ENCODE measurements at places on chromosomes 16 and 17.
A peak's percentile ranks its signal among the peaks of the same experiment; 100 is the strongest.

GRCh38 chr17:70239391-70239826 lies 70.1 kb downstream of the KCNJ2 start:
- no peak for DNase-seq

- no peak for DNase-seq
Observed at GRCh38 chr16:48350736-48351135, 34.5 kb downstream of the SIAH1 start.

DNA sequence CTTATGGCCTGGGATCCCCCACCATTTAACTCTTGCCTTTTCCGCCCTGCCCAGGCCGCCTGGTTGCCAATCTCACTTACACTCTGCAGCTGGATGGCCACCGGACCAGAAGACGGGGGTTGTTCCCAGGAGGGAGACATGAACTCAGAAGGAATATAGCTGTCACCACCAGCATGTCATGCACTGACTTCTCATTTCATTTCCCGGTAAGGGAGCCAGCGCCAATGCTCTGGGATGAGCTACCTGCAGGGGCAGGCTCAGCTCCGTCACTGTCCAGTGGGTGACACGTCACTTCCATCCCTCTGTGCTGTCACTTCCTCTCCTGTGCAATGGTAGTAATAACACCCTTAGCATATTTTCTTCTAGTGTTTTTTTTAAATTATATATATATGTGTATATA lies 26.7 kb downstream of the ITGAL start:
- no peak for DNase-seq

DNA sequence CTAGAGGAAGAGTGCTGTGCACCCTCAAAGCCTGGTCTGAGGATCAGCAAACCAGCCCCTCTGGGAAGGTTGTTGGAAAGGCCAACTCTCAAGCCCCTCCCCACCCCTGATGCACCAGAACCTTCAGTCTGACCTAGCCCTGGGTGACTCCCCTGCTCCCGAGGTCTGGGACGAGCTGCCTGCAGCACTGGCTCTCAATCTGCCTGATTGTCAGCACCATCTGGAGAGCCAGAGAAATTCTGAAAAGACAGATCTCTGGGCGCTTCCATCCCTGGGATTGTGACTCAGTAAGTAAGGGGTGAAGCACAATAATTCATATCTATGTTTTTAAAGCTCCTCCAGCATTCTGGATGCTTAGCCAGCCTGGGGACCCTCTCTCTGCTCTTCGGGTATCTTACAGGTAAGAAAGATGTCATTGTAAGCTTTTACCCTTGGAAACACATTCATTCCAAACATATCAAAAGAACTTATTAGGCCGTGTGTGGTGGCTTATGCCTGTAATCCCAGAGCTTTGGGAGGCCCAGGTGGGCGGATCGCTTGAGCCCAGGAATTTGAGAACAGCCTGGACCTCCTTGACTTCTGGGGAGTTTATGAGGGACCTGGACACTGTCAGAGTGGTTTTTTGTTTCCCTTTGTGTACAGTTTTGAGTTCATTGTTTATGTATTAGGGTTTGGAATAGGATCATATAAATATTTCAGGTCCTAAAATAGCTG lies 147.5 kb downstream of the KCNJ12 start:
- no peak for DNase-seq

- no peak for DNase-seq
Observed at GRCh38 chr17:82015311-82015971, 7.2 kb downstream of the CENPX start.

- peak; percentile 80 for DNase-seq
Observed at GRCh38 chr16:77788181-77789084, at the start of gene VAT1L. Gene VAT1L (plus strand): TSS chr16:77788564. CDS start chr16:77788683, 119 bp downstream.

DNA sequence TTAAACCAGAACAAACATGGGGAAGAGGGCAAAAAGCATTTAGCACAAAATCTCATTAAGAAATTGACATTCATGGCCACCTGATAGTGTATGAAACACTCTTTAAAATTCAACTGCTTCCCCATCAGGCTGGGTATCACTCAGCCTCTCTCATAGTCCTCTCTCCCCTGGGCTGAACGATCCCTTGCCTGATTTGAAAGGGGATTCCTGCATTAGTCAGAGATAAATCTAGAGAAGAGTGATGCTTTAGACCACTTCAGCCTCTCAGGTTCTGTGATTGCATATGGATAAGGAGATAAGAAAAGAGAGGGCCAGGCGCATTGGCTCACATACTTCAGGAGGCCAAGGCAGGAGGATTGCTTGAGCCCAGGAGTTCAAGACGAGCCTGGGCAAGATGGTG lies 280.0 kb downstream of the SOX9 start:
- no peak for DNase-seq

DNA sequence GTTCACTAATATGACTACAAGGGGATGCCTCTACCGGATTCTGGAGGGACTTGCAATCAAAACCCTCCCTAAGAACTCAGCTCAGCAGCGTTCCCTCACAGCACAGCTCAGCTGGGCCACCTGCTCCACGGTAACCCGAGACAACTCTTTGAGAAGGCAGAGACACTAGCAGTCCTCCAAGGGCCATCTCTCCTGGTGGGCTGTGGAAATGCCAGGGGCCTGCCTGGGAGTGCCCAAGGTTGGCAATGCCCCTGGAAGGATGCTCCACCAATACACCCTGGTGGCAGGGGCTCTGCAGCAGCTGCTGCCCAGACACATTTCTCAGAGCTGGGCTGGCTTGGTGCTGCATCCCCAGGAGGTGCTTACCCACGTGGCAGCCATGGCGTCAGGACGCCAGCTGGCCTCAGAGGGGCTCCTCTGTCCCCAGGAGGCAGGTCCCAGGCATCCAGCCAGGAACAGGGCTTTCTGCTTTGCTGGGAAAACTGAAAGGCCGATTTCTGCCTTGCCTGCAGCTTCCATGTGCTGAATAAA lies 16.5 kb downstream of the CDIP1 start:
- no peak for DNase-seq

DNA sequence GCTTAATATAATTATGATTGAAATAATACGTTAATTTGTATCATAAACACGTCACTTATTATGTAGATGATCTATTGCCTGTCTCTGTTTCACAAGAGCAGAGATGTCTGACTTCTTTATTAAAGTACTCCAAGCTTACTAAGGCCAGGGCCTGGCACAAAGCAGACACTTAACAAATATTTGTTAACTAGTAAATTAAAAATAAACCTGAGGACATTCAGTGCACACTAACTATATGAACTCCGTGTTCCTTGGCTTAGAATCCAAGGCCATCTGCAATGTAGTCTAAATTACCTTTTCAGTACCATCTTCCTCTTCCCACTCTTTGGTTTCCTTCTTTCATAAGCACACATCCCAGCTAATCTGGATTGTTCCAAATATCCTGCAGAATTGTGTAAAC lies 210.8 kb upstream of the SOX9 start:
- DNase-seq = no peak

DNA sequence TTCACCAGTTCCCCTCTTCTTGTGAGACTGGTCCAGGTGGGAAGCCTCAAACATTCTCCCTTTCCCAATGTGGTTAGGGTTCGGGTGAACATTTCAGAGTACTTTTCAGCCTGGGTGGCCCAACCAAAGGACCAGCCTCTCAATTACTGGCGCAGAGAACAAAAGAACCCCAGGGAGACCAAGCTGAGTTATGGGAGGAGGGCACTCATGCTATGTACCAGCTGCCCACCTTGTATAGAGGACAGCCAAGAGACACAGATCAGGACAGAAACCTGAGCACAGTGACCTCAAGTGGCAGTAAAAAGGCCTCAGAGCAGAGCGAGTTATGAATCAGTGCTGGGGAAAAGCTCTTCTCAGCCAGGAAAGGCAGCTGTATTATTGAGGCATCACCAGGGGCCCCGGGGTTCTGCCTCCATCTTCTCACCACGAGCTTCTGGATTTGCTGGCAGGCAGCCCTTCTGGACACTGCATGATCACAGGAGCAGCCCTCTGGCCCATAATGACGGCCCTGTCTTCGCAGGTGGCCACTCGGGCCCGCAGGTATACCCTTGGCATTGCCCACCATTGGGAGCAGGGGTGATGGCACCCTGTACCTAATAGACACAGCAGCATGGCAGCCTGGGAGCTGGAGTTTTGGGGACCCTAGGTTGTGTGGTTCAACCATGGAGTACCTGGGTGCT lies 3.8 kb downstream of the G6PC3 start:
- no peak for DNase-seq

DNA sequence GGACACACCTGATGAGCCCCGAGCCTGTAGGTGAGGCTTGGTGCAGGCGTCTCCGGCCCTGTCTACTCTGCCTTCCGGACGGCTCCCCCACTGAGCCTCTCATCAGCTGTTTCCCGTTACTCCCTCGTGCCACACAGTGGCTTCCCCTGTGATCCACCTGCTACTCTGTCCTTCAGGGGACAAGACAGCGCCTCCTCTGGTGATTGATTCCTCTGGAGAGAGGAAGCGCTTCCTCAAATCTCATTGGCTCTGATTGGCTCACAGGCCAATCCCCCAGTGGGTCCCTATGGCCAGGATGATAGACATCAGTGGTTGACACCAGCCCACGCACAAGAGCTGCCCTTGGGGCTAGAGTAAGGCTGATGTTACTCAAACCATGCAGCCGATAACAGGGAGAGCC lies 24.0 kb downstream of the RNF213 start:
- no peak for DNase-seq

GRCh38 chr16:86283944-86284343 lies 226.4 kb upstream of the FOXF1 start:
- no peak for DNase-seq

- no peak for DNase-seq
Observed at GRCh38 chr16:88760424-88761142, 24.4 kb downstream of the PIEZO1 start.

GRCh38 chr17:48504953-48505352 lies 25.9 kb downstream of the HOXB1 start:
- no peak for DNase-seq

GRCh38 chr17:82301916-82302567 lies 15.4 kb downstream of the CD7 start:
- no peak for DNase-seq

DNA sequence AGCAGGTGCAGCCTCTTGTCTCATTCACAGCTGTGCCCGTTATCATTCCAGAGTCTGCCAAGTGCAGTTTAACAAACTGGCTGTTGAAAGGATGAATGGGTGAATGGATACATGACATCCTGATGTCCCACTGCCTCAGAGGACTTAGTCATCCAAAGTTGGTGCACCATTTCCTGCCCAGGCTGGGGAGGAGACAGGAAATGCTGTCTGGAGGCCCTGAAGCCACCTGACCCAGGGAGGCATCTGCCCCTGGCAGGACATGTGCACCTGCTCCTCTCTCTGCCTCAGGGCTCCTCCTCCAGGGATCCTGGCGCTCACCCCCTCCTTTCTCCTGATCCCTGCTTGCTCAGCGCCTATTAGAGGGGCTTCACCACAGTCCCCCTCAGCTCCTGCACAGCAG lies 1.8 kb upstream of the CD300C start:
- no peak for DNase-seq

DNA sequence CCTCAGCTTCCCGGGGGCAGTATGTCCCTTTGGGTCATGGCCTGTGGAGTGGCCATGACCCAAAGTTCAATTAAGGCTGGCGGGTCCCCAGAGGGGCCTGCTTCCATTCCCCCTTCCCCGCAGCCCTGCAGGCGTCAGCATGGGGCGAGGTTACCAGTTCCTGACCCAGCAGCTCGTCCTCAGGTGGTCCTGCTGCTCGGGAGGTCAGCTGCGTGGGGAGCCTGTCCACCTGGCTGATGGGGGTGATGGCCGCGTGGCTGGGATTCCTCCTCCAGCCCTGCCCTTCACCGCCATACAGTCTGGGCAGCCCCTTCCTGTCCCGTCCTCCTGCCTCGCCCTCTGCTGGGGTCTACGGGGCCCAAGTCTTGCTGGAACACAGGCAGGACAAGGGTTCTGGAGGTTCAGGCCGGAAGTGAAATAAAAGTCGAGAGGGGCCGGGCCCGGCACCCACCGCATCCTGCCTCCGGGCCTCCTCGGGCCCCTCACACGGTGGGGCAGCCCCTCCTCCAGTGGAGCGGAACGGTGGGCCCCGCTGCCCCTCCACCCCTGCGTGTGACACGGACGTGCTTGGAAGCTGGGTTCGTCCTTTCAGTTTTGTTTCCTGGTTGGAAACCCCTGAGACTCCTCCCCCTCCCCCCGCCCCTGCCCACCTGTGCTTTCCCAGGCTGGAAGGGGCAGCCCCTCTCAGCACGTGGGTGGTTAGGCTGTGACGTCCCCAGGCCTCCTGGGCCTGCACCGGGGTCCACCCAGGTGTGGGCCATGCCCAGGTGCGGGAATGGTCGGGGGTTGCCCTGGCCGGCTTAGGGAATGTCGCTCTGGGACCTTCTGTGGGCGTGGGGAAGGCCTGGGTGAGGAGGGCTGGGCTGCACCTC lies 6.8 kb downstream of the UBALD2 start:
- no peak for DNase-seq

DNA sequence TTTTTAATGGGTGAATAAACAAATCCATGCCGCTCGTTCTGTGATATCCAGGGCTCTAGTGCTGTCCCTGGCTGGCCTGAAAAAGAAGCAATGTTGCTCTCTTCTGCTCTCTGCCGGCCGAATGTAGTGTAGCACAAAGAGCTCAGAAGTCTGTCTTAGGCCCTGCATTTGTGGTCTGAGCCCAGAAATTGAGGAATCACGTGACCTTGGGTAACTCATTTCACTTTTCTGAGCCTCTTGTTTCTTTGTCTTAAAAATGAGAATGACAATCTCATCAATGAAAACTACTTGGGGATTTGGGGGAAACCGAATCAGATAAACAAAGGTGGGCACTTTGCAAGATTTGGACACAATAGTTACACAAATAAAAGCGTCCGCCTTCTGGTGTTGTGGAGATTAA lies 381.6 kb upstream of the ASIC2 start:
- DNase-seq = peak; percentile 73

DNA sequence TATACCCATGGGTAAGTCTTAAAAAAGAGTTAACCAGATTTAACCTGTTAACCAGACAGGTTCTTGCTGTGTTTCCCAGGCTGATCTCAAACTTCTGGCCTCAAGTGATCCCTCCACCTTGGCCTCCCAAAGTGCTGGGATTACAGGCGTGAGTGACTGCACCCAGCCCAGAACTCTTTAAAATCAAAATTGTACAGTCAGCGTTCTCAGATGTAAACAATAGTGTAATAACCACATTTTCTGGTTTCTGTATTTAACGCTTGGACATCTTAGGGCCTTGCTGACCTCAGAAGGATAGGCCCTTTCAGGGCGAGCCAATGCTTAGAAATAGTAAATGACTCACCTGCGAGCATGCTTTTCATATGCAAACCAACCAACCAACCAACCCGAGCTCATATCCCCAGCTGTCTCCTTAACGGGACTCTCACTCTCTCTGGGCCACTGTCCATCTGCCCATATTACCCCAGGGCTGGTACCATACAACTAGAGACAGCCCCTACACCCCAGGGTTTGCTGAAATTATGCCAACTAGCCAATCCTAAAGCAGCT lies 415.0 kb upstream of the XYLT1 start:
- DNase-seq = no peak

All from AG08396 (cell line).